ENCODE measurements at places on chromosomes 7 and 10.

GRCh38 chr10:80277567-80278250, 11.7 kb downstream of the MAT1A start:
- no peak for DNase-seq

DNA sequence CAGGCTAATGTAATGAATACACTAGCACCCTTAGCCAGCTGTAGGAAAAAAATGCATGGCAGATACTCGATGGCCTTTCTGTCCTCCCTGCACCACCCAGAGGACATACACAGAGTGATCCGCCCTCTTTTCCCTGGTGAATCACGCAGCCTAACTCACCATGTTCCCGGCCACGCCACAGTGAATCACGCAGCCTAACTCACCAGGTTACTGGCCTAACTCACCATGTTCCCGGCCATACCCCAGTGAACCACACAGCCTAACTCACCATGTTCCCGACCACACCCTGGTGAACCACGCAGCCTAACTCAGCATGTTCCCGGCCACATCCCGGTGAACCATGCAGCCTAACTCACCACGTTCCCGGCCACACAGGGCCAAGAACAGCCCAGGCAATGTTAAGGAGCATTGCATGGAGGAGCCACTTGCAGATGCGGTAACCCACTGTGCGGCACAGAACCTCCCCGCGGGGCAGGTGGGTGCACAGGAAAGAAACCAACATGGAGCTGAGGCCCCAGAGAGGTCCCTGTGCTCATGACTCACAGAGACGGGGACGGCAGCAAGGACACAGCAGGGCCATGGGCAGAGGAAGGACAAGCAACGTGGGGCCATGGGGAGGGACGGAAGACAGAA, 508.5 kb downstream of the DNAJB6 start:
- no peak for DNase-seq

DNA sequence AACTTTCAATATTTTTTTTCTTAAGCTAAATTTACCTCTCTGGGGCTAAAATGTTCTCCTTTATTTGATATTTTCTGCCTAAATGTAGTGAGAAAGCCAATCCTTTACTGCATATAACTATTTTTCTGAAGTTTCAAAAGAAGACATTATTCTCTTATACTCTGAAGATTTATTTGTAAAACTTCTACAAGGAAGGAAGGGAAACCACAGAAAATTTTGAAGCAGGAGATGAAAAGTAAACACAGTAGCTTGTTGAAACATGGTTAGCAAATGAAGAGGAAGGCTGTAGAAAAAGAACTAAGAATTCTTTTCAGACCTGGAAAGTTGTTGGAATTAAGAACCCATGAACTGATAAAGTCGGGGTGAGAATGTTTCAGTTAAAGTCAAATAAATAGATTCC, 330.3 kb downstream of the HGF start:
- peak; percentile 30 for DNase-seq

DNA sequence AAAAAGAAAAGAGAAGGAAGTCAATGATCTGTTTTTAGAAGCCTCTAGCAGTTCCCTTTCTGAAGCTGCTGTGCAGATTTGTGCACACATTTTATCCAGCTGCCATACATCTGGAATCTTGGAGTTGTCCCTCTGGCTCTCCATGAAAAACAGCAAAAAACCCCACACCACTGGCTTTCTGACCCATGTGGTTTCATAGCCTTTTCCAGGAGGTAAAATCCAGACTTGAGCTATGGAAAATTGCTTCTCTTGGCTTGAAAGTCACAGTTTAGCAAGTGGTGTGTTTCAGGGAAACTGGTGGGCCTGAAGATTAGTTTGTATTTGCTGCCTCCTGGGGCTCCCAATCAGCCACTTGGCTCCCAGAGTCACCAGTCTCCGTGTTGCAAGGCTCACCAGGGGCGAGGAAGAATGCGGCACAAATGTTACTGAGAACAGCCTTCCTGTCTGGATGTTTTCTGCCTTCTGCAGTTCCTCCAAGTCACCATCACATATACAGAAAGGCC, 50.1 kb upstream of the ADRB1 start:
- no peak for DNase-seq

GRCh38 chr7:28955356-28955717, 2.8 kb downstream of the TRIL start:
- no peak for DNase-seq
